HL-60 (cell line): ENCODE measurements at places on chromosomes 3 and 15.

DNA sequence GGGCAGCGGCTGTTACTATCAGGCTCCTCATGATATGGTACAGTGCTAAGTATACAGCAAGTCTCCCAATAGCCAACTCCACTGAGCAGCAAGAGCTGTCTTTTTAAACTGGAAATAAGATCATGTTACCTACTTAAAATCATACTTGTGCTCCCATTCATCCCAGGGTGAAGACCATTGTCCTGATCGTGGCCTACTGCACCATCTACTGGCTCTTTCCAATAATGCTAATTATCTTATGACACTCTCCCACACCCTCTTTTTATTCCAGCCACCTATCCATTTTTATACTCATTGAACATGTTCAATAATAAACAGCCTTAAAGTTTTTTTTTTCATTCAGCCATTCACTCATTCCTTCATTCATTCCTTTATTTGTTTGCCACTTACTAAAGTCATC lies 117.7 kb downstream of the GBE1 start:
- no peak for DNase-seq

GRCh38 chr3:69292185-69292584 lies 93.7 kb downstream of the FRMD4B start:
- DNase-seq = no peak

- DNase-seq = no peak
Measured at GRCh38 chr3:16085884-16086608, 88.4 kb upstream of the GALNT15 start.

- no peak for DNase-seq
Measured at GRCh38 chr3:140234256-140234655, 299.3 kb downstream of the CLSTN2 start.

DNA sequence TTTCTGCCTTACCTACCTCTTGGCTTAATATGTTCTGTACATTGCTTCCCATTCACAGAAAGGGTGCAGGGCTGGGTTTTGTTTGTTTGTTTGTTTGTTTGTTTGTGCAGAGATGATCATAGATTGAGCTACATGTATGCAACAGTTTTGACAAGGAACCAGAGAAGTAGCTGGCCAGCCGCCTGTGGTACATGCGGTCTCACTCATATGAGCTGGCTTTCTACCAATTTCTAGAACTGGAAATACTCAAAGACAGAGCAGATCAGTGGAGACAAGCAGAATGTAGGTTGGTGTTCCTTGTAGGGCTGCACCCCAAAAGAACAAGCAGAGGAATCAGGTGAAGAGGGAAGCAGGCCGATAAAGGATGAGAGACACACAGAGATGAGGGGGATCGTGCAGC lies 502.7 kb downstream of the SOX2 start:
- DNase-seq = no peak

DNA sequence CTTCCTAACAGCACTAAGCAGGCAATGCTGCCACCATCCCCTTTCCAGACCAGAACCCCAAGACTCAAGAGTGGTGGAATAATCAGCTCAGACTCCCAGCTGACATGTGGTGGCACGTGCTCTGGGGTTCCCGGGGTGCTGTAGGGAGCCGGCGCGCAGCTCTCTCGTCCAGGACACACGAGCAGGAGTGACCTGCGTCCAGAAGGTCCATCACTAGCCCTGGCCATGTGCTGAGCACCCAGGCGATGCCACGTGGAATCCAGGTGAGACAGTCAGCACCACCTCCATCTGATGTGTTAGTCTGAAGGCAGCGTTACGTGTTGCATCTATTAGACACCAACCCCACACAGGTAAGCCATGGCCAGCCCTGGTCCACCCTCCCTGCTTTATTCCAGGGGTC lies 78.2 kb downstream of the VGLL4 start:
- no peak for DNase-seq

GRCh38 chr15:61112231-61112630 lies 116.9 kb downstream of the RORA start:
- no peak for DNase-seq

DNA sequence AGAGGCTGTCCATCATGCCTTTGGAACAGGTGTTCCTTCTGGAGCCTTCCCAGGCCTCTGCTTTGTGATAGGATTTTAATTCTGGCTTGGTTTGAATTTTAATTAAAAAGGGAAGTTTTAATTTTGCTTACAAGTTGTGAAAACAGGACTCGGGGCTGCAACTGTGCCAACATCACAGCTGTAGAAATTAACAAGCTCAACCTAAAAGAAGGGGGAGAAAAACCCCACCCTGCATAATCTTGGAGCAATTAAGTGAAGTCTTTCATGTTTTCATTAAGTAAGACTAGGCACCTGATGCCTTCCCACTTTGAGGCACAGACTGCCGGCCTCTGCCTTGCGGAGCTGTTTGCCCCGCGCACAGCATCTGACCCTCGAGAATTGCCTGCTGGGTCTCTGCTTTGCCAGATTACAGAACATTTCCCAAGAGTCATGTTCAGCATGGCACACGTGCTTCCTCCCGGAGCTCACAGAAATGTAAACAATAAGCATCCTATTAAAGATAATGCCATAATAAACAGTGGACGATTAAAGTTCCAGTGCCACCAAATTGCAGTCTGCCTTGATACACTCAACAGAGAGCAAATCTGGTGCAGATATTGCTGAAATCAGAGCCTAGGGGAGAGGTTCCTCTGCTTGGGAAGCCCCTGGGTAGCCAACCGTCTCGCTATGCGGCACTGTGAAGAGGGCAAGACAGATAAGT lies 364.2 kb downstream of the LRTM1 start:
- no peak for DNase-seq

DNA sequence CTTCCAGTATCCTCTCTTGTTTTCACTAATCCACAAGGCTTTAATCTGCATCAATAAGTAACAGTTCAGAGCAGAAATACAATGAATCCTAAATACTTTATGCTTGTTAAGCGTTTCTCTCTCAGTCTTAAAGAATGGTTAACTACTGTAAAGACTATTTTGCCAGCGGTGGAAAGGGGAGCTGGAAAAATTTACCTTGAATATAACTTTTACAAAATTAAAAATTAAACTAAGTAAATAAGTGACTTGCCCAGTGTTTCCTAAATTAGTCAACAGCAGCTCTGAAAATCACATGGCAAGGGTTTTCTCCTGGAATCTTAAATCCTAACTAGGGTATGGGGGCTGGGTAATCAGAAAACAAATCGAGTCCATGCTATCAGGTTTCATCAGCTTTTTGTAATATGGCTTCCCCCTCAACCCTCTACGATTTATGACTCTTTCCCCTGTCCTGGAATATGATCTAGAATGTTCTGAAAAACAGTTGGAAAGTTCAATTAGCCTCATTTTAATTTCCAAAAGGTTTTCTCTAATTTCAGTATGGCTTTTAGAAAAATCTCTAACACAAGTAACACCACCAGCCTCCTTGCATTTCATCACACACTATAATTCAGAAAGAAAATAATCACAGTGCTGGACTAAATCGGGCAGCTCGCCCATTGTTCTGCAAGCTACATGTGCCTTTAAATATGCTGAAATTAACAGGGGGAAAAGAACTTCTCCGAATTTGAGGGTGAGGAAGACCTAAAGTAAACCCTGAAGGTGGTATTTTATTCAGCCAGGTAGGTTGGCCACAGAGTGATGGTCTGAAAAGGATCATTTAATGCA lies 133.5 kb downstream of the ADAMTS9 start:
- no peak for DNase-seq

DNA sequence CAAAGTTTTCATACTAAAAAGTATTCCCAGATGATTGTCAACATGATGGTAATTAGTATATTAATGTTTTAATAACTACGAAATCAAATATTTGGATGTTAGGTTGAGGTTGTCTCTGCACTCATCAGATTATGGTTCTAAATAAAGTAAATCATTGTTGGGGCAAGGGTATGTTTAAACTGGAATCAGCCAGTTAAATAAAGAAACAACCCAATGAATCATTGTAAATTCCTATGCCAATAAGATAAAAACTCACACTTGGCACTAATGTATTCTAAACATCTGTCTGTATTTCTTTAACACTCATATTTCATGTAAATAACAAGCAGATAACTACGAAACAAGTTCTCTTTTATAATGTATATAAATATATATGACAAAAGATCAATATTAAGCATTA lies 92.7 kb downstream of the PEAK1 start:
- no peak for DNase-seq

DNA sequence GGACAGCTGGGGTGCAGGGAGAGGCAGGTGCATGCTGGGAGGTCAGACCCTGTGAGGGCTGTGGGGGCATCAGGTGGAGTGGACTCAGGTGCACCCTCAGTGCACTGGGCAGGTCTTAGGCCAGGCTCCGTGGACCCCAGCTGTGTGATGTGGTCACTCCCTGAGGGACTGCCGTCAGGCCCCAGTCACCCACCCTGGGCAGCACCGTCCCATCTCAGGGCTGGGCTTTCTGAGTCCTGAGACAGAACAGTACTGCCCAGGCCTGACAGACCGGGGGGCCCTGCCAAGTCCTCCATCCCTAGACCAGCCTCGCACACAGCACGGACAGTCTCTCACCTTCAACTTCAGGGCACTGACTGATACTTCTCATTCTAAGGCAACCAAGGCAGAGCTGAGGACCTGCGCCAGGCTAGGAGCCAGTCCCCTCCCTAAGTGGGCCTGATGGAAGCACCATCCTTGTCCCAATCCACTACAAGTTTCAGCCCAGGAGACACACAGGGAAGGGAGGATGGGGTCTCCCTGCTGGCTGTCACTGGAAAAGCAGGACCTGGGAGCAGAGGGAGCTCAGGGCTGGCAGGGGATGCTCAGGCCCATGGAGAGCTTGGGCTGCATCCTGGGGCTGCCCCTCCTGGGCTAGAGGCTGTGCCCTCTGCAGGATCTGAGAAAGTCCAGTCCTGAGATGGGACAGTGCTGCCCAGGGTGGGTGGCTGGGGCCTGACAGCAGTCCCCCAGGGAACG lies 86.3 kb downstream of the LMLN start:
- no peak for DNase-seq

- no peak for DNase-seq
Measured at GRCh38 chr15:53841651-53842050, 82.2 kb upstream of the WDR72 start.

- no peak for DNase-seq
Measured at GRCh38 chr3:103660810-103661209, 1226.0 kb downstream of the ZPLD1 start.

DNA sequence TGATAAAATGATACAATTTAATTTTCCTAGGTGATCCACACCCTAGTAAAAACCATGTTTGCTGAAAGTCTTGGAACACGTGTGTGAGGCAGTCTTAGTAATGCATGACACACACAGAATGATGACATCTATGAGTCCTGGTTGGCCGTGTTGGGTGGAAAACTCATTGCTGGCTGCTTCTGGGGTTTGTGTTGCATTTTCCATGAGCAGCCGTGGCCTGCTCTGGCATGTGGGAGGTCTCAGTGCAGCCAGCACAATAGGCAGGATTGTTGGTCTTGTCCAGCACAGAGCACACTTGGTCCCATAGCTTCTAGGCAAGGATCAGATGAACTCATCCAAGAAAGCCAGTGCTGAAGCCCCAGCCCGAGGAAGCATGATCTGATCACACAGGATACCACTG lies 172.8 kb upstream of the UBE3A start:
- no peak for DNase-seq

- no peak for DNase-seq
Measured at GRCh38 chr3:174325834-174326700, 533.1 kb upstream of the NAALADL2 start.

DNA sequence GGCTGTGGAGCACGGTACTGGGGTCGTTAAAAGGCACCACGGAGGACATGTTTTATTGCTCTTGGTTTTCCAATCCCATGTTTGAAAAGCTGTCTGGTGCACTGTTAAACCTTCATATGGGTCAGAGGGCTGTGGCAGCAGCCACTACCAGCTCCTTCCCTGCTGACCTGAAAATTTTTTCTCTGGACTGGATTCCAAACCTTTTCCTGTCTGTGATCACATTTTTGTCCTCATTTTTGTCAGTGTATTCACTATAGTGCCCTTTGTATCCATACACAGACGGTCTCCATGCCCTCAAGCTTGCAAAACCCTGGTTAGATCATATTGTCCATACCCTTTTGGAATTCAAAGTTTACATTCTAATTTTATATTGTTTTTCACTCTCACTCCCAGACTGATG lies 70.5 kb downstream of the NME9 start:
- DNase-seq = no peak

DNA sequence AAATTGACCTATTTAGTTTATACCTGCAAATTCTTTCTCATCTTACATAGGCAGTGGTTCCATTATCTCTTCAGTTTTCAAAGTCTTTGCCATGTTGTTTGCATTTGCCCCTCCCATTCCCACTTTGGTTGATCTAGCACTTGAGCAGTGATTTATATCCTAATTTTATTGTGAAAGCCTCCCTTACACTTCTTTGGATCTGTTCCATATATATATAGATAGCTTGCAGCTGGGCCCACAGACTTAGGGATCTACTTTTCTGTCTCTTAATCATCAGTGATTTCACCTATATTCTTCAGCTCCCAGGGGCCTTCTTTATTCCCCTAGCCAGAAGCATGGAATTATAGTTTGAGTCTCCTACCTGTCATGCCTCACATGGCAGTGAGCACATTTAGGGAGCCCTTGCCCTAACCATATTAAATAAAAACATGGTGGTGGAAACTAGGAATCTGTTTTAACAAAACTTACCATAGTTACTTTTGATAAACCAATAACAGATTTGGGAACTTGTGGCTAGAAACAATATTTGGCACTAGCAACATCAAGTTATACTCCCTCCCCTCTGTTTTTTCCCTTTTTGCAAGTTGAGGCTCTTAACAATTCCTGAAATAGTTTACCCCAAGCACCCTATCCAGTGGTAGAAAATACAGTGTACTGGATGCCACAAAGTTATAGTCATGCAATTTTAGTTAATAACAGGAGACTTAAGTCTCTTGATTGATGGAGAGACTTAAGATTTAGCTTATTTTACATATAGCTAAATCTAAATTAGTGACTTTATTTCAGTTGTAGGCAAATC lies 41.7 kb downstream of the ARIH1 start:
- DNase-seq = no peak

- DNase-seq = no peak
Measured at GRCh38 chr3:66383998-66384745, 116.7 kb downstream of the LRIG1 start.

GRCh38 chr3:24830230-24831152 lies 335.8 kb upstream of the THRB start:
- DNase-seq = no peak

DNA sequence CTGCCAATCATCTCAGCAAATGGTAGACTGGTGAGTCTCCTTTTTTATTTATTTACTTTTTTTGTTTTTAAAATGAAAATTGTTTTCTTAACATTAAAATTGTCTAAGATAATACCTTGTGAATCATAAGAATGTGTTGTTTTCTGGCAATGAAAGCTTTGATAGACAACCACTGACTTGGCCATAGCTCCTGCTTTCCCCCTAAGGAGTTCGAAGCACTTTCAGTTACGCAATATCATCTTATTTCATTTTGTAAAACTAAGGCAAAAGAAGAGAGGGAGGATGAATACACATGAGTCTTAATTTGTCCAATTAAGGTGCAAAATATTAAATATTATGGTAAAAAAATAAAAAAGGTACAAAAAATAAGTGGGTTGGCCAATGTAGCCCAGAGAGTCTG lies 74.8 kb upstream of the PLCL2 start:
- DNase-seq = no peak
